Fibroblast of mammary gland (primary cell): ENCODE measurements at places on chromosomes 13 and 19.
A peak's percentile ranks its signal among the peaks of the same experiment; 100 is the strongest.

GRCh38 chr19:6800991-6801484, 28.5 kb downstream of the VAV1 start:
- peak; percentile 36 for DNase-seq

- DNase-seq: peak; percentile 98
Observed at GRCh38 chr19:54463531-54464043, at the start of gene LENG9. Gene LENG9 (minus strand): TSS chr19:54463778. CDS start chr19:54463526, 252 bp downstream.

DNA sequence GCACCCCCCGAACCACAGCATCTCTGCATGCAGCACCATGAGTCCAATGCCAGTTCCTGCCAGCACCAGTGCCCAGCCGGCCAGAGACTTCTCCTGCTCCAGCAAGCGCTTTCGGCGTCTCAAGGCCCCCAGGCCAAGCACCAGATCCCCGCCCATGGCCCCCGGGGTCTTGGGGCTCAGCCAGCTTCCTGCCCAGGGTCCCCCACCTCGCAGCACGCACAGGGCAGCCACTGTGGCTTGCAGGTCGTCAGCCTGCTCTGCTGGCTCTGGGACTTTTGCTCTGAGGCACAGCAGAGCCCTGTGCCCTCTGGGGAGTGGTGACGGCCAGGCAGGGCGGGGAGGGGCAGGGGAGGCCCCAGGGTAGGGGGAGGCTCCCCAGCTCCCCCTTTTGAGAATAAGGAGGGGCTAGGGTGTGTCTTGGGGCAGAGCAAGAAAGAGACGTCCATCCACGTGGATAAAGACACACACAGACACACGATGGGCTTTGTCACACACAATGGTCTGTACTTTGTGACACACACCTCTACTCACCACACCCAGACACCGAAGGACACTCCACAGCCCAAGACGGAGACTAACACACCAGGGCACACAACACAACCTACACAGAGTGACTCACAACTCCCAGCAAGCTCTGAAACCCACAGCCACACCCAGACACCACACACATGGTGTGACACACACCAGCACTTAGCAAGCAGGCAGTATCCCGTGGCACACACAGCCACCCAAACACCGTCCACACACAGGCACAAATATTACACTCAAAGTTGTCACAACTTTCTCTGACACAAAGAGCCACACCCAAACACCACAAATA, at the start of gene KCNN4:
Gene KCNN4, minus strand, starts transcription at position 268 of the 820 bp plus-strand sequence. Its CDS starts 112 bp downstream, at position 156.
- DNase-seq: peak; percentile 87

DNA sequence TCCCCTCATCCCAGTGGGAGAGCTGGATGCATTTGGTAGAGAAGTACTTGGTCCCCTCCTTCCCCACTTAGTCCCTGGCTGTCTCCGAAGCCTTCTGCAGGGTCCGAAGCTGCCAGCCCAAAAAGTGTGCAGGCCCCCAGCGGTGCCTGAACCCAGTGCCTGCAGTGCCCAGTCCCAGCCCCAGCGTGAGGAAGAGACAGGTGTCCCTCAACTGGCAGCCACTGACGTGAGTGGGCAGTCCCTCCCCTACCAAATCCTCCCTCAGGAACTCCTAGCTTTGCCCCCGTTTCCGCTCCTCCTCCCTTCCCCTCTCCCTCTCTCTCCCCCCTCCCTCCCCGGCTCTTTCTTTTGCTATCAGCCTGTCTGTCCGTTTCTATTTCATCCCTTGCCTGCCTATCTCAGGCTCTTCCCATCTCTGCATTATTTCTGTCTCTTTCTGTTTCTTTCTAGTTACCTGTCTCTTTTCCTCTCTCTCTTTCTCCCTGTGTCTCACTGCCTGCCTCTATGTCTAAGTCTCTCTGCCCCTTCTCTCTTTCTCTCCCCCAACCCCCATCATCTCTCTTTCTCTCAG, 1.8 kb upstream of the LTBP4 start:
- no peak for DNase-seq

DNA sequence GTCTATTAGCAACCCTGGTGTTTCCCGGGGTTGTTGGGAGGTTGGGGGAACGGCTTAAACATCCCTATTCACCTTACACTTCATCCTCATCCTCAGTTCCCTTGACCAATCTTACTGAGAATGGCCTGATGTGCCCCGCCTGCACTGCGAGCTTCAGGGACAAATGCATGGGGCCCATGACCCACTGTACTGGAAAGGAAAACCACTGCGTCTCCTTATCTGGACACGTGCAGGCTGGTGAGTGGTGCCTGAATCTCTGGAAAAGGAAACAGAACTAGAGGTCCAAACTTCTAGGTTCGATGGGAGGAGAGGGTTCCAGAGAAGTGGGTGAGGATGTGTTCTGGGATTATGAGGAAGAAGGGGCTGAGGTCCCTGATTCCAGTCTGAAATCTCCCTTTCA, 5.9 kb downstream of the PINLYP start:
- DNase-seq: no peak
